SK-N-MC (cell line): ENCODE measurements at places on chromosomes 5 and 9.

DNA sequence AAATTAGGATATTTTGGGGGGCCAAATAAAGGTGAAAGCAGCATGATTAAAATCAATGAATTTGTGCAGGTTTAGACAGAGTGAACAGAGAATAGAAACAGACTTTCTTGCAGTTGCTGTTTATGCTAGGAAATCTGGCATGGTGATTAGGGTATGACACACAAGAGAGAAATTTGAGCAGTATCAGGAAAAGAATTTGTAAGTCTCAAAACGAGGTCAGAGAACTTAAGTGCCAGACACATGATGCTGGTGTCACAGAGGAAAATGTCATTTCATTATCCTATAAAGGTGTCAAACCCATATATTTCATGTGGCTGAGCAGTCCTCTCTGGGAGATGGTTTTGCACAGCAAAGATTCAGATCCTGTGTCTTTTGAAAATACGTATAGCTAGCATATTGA lies 15.7 kb downstream of the LVRN start:
- DNase-seq = no peak

- no peak for DNase-seq
Observed at GRCh38 chr5:167790045-167790444, 501.4 kb upstream of the WWC1 start.

- DNase-seq = no peak
Observed at GRCh38 chr5:165263536-165263935, 1758.1 kb downstream of the MAT2B start.

- DNase-seq = no peak
Observed at GRCh38 chr9:33210006-33210715, 29.8 kb upstream of the SPINK4 start.

GRCh38 chr9:37984672-37985611 lies 81.0 kb upstream of the SLC25A51 start:
- DNase-seq = peak; percentile 88

DNA sequence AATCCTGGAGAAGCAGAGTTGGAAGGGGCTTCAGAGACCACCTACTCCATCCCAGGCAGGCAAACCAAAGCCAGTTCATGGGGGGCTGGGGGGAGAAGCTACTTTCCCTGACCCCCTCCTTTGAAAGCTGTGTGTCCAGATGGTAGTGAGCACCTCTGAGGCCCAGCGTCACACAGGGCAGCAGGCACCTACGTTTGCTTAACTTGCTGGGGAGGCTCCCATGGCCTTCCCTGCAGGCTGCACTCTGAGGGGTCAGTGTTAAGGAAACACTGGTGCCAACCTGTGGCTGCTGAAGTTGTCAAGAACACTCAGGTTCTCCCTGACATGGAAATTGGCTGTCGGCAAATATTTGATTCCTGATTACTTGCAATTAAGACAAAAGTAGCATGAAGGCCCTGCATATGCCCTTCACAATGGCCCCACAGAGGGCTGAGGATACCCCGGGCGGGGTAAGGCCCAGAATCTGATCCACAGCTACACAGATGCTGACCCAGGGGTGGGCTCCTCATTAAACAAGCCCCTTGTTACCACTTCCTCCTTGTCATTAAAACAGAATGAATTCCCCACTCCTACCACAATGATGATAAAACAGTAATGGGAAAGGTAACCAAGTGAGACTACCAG lies 208.5 kb downstream of the FSTL4 start:
- no peak for DNase-seq

- DNase-seq = no peak
Observed at GRCh38 chr5:40390281-40391149, 289.2 kb upstream of the PTGER4 start.

- DNase-seq = no peak
Observed at GRCh38 chr9:89095761-89096528, 82.7 kb downstream of the SHC3 start.

DNA sequence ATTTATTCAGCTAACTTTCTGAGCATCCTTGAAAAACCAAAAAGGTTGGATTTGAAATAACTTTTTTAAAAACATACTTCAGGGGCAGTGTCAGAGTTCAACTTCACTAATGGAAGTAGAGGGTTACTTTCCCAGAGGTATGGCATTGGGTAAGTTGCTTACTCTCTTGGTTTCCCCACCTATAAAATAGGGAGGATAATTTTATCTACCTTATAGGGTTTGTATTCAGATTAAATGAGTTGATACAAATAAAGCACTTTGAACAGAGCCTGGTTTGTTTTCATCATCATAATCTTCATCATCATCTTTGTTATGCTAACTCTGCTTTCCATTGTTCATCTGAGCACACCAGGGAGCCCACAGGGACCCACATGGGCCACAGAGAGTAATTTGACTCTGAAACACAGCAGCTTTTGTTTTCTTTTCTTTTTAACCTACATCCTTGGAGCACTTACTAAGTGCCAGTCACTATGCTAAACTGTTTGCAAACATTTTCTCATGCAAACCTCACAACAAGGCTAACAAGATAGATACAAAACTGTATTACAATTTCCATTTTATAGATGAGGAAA lies 179.1 kb upstream of the SLC24A2 start:
- DNase-seq = no peak

DNA sequence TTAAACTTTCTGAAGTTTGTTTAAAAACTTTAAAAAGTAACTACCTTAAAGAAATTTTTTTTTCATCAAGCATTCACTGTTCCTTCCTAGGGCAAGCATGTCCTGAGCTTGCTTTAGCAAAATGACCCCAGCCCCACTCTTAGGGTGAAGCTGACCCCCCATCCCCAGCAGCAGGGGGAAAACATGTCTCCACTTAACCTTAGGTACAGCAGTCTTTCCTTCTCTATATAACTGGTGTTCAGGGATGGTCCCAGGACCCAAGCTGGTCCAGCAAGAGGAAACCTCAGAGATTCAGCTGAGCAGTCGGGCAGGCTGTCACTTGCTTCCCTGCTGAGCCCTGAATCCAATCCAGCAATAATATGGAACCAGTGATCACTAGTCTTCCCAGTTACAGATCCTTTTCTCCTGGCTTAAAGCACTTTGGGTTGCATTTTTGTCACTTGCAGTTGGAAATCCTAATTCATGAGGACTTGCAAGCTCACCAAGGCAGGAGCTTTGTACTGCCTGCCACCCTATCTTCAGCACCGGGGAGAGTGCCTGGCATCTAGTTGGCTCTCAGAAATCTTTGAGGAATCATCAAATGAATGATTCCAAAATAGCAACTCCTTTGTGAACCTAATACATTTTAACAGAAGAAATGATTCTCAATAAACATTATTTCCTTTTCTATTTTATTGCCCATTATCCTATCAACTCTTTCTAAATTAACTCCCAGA lies 91.2 kb downstream of the FSTL4 start:
- DNase-seq = no peak

DNA sequence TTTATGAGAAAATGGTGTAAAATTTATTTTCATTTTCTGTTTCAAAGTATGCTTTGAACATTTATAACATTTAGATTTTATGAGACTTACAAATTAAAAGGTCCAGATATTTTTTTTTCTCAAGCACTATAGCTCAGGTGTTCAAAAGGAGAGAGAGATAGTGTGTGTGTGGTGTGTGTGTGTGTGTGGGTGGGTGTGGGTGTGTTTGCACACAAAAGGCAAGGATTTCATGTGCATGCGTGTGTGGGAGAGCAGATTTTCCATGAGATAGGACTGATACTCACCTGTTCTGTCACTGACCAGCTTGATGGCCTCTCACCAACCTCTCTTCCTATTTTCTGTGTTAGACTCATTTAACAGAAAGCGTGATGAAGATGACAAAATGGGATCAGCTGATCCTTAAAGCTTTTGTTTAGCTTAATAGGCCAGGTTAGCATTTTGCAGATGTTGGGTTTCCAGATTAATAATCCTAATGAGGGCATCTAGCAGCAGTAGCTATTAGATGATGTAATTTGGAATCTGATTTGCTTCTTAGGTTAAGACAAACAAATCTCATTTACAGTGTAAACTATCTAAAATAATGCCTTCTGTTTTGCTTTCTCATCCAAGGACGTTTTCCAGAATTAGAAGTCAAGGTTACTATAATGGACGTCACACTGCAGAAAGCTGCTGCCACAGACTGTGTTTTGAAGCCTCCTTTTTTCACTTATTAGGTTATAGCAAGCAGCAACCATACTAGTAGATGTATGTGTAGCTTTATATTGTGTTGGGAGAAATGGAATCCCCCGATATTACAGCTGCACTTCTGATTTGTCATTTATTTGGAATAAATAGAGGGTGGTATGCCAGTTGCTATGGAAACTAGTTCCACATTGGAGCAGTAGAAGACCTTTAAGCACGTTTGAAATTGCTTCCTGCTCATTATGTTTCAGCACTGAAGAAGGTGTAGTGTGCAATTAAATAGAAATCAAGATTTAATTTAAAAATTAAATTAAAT lies 355.6 kb downstream of the TAF11L14 start:
- no peak for DNase-seq

DNA sequence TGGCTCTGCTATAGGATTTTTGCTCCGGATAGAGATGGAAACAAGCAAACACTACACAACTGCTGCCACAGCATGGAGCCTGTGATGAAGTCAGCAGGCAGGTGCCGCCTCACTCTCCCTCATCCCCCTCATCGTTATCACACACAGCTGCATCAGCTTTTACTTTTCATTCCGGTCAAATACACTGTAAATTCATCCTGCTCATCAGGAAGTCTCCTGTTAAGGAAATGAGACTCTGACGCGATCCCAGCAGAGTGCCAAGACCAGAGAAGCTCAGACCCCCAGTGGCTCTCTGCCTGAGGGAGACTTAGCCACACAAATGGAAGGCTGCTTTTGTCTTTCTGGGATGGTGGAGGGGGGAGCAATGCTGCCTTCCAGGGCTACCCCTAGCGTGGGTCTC lies 270.2 kb downstream of the ELAVL2 start:
- no peak for DNase-seq

GRCh38 chr5:125489146-125489545 lies 742.7 kb upstream of the ZNF608 start:
- DNase-seq = no peak

GRCh38 chr5:94432499-94432898 lies 185.9 kb downstream of the KIAA0825 start:
- DNase-seq = no peak

DNA sequence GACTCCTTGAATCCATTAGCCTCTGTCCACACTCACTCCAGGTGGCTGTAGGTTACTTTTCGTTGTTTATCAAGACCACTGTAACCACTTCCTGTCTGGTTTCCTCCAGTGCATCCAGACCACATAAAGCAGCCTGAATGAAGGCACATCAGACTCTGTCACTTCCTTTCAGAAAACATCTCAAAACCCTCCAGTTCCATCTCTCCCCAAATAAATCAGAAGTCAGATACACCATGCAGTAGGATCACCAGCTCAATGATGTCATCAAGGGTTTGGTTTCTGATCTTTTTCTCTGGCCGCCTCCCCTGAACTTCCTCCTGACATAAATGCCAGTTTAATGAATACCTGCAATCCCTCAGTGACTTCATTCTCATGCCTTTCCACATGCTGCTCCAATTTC lies 161.2 kb downstream of the ZNF462 start:
- DNase-seq = no peak

GRCh38 chr5:158643840-158644239 lies 455.9 kb downstream of the EBF1 start:
- DNase-seq = no peak

DNA sequence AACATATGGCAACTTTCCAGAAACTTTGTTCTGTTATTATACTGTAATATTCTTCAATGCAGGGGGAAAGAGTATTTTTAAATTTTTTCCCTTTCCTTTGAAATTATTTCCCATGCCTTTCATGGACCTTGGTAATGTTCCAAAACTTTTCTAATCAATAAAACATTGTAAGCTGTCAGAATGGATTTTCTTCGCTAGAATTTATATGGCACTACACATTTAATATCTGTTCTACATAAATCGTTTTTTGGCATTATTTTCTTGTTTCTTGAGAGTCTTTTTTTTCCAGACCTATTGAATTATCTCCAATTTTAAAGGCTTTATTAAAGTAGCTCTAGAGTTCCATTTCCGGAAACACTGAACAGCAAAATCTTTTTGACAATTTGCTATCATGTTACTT lies 249.0 kb downstream of the TMEM167A start:
- no peak for DNase-seq

DNA sequence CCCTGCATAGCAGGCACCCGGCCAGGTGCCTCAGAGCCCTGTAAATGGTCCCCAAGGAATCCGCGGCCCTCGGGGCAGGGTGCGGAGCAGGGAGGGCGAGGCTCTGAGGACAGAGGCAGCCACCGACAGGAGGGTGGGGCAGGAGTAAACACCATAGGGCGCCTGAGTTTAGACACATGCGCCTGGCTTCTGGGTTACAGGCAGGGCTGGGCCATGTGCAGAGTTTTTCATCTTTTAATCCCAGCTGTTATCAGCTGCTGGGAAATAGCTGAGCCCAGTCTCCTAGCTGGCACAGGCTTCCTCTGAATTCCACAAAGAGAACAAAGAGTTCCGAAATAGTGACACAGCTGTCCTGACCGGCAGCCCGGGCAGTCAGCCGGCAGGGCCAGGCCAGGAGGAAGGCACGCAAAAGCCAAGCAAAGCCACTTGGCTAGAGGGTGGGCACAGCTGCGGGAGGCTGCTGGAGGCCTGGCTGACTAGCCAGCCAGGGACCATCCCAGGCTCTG lies 98.9 kb upstream of the PHYKPL start:
- no peak for DNase-seq

DNA sequence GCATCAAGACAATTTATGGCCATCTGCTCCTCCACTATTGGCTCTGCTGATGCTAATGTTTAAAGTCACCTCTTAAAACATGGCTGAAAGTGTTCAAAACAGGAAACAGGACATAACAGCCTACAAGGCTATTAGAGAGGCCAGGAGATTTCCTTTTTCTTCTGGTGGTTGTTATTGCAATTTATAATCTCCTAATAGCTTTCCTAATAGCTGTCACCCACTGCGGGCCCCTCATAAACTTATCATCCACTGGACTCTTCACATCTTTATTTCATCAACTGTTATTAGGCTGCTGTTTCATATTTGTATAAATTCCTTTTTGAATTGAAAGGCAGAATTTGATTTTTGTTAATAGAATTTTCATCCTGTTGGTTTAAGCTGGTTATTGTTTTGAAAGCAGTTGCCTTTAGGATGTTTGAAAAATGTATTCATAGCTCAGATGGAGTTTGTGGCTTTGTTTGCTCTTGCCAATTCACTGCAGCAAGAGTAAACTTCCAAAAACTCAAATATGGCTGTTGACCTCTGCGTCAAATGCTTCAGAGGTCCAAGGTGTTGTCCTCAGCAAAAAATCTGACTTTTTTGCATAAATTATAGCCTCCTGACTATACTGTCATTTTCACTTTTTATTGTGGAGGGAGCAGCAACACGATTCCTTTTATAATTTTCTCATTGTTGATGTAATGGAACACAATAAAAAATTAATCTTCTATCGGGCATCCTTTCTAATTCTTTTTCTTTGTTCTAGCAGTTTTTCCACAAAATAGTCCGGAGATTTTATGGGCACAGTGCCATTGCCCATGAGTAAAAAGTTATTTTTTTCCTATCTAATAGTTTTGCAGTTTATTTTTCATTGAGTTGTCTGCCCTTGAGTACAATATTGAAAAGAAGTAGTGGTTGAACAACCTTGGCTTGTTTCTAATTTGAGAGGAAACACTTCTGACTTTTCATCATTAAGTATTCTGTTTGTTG lies 69.3 kb downstream of the MAT2B start:
- no peak for DNase-seq
